ENCODE measurements at places on chromosomes 6 and 20.

DNA sequence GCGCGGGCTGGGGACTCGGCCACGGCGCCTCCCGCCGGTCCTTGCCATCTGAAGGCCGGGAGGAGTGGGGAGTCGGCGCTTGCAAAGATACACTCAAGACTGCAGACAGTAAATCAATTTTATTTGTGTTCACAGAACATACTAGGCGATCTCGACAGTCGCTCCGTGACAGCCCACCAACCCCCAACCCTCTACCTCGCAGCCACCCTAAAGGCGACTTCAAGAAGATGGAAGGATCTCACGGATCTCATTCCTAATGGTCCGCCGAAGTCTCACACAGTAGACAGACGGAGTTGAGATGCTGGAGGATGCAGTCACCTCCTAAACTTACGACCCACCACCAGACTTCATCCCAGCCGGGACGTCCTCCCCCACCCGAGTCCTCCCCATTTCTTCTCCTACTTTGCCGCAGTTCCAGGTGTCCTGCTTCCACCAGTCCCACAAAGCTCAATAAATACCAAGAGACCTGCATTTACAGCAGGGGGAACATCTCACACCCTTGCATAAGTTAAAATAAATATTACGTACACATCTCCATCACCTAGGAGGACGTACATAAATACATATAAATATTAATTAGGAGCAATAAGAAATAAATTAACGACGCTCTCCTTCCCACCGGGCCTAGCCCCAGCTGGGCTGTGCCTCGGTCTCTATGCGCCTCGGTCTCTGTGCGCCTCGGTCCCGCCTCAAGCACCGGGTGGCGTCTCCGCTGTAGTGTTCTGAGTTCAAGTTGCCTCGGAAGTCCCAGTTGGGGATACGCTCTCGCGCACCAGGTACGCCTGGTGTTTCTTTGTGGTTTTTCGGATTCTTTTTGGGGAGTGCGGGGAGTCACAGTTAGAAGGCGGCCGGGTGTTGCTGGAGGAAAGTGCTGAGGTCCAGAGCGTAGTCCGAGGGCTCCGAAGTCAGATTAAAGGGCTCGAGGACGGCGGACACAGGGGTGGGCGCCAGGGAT is 889 bp upstream of the FLOT1 start:
- DNase-seq = peak; percentile 57

- DNase-seq = peak; percentile 35
These were observed 63.5 kb upstream of the ASCC3 start for GRCh38 chr6:100944644-100945043.

DNA sequence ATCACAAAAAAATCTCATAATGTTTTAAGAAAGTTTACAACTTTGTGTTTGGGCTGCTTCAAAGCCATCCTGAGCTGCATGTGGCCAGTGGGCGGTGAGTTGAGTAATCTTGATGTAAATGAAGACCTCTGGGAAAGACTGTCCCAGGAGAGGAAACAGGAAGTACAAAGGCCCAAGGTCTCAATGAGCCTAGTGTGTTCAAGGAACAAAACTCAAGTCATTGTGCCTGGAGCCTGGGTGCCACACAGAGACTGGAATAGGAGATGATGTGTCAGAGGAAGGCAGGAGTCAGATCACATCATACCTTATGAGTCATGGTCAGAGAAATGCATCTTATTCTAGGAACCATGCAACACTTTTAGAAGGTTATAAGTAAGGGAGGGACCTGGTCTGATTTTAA is 51.5 kb downstream of the COL19A1 start:
- DNase-seq = peak; percentile 91

- DNase-seq = no peak
These were observed 109.3 kb downstream of the IPCEF1 start for GRCh38 chr6:154247119-154247861.

- DNase-seq = peak; percentile 33
These were observed 1.0 kb downstream of the SALL4 start for GRCh38 chr20:51801122-51801822.

GRCh38 chr6:45881705-45882467 is 133.8 kb downstream of the CLIC5 start:
- peak; percentile 73 for DNase-seq

- DNase-seq = no peak
These were observed 13.8 kb downstream of the SYTL3 start for GRCh38 chr6:158663625-158664165.

DNA sequence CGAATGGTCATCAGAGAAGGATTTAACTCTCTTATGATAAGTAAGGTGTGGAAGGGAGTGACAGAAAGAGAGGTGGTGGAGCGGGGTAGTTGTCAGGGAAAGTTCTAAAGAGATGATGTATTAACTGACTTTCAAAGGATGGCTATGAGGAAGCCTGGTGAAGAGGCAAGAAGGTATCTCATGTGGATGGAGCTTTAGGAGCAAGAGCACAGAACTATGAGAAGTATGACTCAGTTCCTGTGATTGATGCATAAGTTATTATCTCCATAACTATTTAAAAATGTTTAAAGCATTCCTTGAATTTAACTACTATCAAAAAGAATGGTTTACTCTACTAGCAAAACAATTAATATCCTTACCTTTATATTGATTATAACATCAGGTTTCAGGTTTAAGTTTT is 28.8 kb downstream of the AK9 start:
- peak; percentile 21 for DNase-seq

- DNase-seq = no peak
These were observed 112.6 kb upstream of the AFDN start for GRCh38 chr6:167714152-167714551.

GRCh38 chr6:14180609-14181008 is 63.0 kb downstream of the CD83 start:
- DNase-seq = no peak

GRCh38 chr20:50323777-50324775 is 133.4 kb downstream of the CEBPB start:
- DNase-seq = no peak

DNA sequence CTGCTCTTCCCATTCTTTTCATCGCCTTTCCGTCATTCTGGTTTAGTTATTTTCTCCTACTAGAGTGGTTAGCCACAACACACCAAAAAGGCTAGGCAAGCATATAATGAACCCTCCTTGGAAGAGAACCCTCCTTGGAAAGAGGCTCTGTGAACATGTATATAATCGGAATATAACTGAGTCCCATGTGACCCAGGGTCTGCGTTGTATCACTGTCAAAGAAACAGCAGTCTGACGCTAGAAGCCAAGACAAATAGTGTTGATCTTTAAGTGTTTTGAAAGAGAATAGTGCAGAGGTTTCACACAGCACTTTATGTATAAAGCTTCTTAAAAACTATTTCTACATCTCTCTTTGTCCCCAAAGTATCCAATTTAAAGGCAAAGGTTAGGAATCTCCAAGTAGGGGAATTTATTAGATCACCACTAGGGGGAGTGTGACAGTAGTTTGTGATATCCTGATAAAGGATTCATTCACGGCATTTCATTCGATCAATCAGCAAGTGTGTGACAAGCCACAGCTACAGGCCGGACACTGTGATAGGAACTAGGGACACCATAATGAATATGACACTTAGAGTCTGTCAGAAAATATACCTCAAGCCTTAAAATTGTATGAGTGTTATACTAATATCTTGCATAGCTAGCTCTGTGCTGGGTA is 395.3 kb downstream of the CD109 start:
- DNase-seq = peak; percentile 63

DNA sequence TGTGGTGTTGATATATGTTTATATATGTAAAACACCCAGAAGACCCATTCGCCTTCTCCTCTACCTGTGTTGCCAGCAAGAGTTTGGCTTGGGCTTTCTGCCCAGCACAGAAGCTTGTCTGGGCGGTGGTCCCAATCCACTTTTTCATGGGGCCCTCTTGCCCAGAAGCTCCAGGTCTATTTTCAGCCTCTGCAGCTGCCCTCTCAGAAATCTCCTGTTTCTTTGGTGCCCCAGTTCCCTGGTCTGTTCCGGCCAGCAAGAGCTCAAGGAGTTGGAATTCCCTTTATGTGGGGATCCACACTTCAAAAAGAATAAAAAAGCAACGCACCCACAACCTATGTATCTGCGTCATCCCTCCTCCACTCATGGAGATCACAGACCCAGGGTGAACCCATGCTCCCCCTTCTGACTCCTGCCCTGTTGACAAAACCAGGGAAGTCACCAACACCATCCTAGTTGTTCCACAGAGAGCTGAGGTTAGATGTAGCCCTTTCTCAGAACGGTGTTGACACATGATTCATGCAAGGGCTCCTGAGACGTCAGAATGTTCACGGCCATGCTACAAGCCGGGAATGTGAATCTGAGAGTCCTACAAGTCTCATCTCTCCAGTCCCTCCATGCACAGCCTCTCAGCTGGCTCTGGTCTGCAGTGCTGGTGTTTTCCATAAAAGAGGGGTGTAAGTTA is 156.8 kb upstream of the RIN2 start:
- no peak for DNase-seq

GRCh38 chr6:95572098-95572497 is 5.2 kb upstream of the MANEA start:
- no peak for DNase-seq

DNA sequence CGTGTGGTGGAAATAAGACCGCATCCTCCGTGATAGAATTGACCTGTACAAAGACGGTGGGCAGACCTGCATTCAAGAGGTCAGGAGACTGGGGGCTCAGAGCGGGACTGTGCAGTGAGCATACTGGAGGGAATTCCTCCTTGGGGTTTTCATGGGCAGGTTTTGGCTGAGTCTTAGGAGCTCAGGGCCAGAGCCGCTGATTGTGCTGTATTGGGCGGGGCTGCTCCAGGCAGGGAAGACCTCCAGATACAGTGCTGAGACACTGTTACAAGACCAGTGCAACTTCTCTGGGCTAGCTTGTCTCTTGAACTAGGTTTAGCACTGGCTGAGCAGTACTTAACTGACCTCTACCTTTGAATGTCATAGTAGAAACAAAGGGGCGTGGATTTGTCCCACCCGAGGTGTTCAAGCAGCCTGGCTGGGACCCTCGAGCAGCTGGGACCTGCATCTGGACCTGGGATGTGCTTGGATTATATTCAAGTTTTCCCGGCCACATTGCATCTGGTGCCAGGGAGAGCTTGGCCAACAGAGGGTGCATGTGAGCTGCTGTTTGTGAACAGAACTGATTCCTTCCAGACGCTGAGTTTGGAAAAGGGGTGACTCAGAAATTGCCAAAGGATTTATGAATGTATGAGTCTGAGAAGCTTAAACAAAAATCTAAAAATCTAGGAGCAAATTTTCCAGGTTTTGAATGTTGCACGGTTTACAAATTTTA is 33.4 kb upstream of the SLC22A1 start:
- peak; percentile 66 for DNase-seq

DNA sequence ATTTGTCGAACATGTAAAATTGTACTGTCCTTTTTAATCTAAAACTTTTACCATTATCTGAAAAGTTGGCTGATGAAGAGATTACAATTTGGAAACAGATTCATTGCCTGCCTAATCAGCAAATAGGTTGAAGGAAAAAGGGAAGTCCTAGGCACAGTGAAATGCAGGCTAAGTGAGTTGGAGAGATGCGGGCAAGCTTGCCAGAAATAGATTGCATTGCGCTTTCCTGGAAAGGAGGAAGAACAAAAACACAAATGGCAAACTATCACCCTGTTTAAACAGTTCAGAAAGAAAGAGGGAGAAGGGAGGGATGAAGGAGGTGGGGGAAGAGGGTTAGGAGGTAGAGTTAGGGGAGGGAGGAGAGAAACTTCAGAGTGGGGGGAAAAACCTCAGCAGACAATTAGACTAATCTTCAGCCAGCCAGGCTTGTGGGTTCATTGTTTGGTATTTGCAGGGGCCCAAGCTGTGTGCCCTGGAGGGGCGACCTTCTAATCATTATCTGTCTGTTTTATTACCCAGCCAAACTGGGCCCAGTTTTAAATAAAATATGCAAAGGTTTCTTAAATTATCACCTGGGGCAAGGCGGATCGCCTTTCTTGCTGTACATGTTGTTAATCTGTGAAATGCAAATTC is 465.2 kb downstream of the TFAP2B start:
- DNase-seq = no peak

DNA sequence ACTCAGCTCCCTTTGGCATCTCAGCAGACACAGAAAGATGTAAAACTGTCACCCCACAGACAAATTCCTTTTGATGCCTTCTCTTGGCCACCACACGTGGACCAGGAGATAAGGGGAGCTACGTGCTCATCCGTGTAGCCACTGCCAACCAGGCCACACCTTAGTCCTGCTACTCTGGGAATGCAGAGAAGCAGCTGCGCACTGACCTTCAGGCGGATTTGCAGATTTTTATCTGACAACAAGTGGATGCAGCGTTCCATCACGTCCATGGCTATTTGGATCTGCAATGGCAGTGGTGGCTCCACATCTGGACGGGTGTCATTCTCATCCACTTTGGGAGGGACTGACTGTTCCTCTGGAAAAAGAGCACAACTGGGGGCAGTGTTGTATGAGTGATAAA is 30.8 kb downstream of the TTI1 start:
- DNase-seq = no peak

DNA sequence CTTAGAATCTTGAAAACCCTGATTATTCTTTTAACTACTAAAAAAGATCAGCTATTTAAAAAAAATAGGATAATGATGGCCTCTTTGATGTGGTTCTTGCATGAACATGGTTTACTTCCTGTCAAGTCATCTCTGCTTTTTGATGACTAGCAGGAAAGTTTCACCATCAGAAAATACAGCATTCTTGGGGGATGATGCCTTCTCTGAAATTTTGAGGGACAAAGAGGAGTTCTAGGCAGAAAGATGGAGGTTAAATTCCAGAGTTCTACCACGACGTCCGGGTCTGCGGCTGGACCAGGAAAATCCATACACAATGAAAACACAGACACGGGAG is 130.4 kb downstream of the OLIG3 start:
- DNase-seq = peak; percentile 55

- peak; percentile 23 for DNase-seq
These were observed 891 bp downstream of the RSPO3 start for GRCh38 chr6:127119102-127120022.

DNA sequence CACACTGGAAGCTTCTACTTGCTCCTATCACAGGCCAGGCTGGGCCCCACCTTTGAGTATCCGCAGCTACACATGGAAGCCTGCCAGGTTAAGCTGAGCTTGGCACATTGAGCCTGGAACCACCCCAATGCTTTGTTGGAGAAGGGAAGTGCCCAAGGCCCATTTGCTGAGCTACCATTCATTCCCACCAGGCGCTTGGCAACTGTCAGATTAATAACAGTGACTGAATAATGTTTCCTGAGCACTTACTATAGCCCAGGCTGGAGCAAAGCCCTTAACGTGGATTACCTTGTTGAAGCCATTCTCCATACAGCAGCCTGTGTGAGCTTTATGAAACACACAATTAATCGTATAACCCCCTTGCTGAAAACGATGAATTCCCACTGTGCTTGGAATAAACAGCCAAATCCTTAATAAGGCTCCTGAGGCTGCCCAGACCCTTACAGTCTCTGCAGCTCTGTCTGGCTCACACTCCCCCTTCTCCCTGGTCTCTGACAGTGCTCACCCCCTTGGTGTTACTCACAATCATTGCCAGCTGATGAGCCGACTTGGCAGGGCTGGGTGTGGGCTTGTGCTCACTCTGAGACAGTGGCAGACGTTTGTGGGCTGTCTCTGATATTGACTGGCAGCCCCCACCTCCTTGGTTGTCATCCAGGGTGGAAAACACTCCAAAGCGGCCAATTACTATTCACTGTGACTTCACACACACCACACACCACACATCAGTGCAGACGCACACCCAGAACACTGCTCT is 357.1 kb downstream of the MAFB start:
- peak; percentile 10 for DNase-seq
